ENCODE measurements at places on chromosomes 12 and 14. TPM values are rescaled to one million over a fixed set of nuclear protein-coding genes. Genes with fewer than 3 reads are reported as not detected.
A peak's percentile ranks its signal among the peaks of the same experiment; 100 is the strongest.

- DNase-seq, result no peak
These were observed 3.1 kb downstream of the FICD start for GRCh38 chr12:108518101-108518715.

AKAP3 gene
- total RNA-seq, result 0.91 TPM

GRCh38 chr14:103078420-103078749 is 5.6 kb upstream of the LBHD2 start:
- peak; percentile 70 for DNase-seq

DNA sequence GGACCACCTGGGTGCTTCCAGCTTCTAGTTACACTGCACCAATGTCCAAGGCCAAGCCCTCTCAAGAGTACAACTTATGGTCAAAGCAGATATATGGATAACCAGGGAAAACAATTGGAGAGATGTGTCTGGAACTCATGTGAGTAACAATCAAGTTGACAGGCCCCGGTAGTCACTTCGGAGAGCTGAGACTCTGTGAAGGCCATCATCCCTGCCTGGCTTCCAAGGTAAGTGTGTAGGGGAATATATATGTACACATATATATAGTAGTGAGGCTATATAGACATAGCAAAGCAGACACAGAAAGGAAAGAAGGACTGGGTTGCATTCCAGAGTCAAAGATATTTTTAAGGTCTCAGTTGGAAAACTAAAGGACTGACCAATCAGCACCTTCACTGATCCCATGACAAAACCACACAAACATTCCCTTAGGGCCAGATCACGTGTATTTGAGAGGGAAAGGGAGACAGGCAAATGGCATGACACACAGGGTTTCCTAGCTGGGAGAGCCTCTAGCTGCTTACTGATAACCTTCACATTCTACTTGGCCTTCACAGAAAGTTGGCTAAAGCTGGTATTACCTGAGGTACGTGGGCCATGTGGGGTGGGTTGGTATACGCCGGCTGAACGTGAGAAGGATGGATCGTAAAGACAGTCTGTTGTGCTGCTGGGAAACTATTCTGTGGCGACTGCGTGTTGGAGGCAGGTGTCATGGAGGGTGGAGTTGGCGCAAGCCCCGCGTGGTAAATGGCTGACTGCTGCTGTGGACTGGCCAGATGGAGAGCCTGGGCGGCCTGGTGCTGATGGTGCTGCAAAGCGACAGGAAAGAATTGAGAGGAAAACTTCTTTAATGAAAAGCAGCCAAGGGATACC is 50.0 kb downstream of the SH2B3 start:
- no peak for DNase-seq

- DNase-seq, result no peak
These were observed 27.9 kb downstream of the CGRRF1 start for GRCh38 chr14:54537651-54538050.
